Cortex of kidney (tissue), 1 donor: ENCODE measurements at places on chromosomes 7 and 10.

- DNase-seq, result no peak
Observed at GRCh38 chr10:77949167-77949566, 22.6 kb upstream of the DLG5 start.

DNA sequence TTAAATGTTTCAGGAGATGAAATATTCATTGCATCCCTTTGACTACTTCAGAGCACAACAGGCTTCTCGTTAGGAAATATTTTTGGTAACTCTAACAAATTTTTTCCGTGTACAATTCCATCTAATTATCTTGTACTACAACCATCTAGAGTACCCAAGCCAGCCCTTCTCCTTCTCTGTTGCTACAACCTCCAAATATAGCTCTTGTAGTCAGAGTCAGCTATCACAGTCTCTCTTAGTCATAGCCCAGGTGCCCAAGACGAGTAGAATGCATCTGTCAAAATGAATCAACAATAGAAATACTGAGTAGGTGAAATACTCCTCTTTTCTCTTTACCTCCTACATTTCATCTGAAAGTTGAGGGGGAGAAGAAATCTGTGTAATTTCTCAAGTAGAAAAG is 74.0 kb downstream of the INHBA start:
- DNase-seq, result no peak

DNA sequence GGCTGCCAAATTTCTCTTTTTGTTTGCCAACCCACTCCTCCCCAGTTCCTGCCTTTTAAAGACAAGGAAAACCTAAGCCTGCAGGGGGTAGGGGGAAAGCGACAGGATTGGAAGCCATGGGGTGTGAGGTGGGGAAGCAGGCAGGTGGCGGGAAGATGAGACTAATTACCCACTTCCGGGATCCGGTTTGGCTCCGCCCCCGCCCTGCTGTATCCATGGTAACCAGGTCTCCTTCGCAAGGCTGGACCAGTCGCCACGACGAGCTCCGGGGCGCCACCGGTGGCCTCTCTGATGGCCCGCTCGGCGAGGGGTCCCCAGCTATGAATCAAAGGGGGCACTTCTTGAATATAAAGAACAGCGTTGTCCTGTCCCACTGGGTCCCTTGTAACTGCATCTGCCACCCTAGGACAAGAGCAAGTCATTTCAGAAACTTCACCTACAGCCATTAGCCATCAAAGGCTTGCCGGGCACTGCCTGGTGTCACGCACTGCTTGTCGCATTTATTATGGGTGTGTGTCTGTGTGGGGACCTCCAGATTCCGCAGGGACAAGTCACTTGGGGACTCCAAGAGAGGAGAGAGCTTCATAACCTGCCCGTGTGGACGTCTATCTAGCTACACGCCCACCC is 55.4 kb upstream of the LMTK2 start:
- no peak for DNase-seq

DNA sequence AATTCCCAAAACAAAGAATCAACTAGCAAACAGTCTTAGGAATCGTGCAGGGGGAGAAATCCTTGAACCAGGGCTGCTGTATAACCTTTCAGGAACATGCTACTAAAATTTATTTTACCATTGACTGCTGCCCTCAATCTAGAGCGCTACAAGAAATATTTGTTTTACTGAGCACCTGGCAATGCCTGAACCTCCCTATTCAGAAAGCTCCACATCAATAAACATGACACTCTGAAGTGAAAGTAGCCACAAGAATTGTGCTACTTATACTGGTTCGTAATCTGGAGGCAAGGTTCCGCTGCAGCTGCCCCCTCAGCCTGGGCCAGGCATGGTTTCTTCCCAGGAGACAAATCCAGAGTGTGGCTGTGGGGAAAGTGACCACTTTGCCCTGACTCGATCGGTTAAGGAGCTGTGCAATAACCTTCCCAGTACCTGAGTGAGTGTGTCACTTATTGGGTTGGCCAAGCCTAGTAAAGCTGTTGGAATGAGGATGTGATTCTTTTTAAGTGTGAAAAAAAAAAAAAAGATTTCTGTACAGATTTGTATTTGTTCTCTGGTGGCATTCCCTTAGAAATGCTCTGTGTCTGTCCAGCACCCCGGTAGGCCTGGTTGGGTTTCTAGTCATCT is 7.7 kb downstream of the VWA2 start:
- no peak for DNase-seq

GRCh38 chr7:33336820-33337219 is 207.5 kb downstream of the BBS9 start:
- no peak for DNase-seq

DNA sequence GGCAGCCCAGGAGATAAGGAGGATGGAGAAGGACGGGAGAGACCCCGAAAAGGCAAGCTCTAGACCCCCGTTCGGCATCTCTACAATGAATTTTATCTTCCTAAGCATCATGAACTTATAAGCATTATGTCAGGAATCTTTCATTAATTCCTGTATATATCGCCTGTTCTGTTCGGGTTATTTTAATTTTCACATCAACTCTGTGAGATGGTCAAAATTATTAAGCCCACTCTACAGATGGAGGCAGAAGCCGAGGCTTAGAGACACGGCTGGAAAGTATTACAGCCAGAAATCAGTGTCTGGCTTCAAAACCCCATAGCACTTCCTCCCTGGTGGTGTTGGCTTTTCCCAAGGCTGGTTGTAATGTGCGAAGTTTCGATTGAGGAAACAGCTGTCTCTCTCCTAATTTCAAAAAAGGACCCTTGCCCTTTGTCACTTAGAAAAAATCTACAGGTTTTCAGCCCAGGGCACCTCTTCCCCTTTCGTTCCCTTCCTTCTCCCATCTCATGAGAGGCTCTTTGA is 1.5 kb upstream of the GRM8 start:
- DNase-seq, result no peak

GRCh38 chr7:105910172-105910571 is 33.8 kb upstream of the ATXN7L1 start:
- no peak for DNase-seq

GRCh38 chr7:24018331-24018730 is 265.7 kb upstream of the NPY start:
- no peak for DNase-seq

GRCh38 chr10:8405596-8405995 is 351.1 kb downstream of the GATA3 start:
- DNase-seq, result no peak

GRCh38 chr7:114972567-114972966 is 50.7 kb downstream of the MDFIC start:
- no peak for DNase-seq

GRCh38 chr7:97104719-97105238 is 12.7 kb upstream of the SDHAF3 start:
- no peak for DNase-seq

GRCh38 chr10:76916536-76916935 is 721.1 kb downstream of the KCNMA1 start:
- DNase-seq, result no peak

GRCh38 chr7:134826105-134826504 is 46.7 kb downstream of the CALD1 start:
- DNase-seq, result no peak

DNA sequence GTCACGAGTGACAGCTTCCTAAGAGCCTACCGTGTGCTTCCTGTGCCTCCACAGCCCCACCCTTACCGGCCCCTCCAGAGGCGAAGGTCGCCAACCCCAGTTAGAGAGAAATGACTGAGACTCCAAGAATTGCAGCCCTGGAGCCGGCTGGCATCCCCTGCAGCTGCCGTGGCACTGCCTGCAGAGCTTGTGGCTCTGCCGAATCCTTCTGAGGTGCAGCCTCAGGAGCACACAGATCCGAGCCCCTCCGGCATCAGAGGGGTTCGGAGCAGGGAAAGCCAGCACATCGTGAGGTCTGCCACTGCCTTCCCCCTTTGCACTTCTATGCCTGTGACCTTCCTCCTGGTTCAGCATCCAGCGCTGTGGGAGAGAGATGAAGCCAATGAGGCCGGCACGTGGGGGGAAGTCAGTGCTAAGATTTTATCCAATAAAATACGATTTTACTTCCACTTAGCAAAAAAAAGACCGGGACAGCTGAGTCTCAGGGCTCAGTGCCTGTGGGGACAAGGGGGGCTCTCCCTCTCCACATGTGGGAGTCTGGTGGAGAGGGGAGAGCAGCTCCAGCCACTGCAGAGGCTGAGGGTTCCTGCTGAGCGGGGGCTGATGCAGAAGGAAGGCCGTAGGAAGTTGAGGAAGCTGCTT is 80.1 kb downstream of the TCERG1L start:
- DNase-seq, result no peak

GRCh38 chr10:69994262-69994661 is 58.4 kb upstream of the MACROH2A2 start:
- DNase-seq, result no peak

DNA sequence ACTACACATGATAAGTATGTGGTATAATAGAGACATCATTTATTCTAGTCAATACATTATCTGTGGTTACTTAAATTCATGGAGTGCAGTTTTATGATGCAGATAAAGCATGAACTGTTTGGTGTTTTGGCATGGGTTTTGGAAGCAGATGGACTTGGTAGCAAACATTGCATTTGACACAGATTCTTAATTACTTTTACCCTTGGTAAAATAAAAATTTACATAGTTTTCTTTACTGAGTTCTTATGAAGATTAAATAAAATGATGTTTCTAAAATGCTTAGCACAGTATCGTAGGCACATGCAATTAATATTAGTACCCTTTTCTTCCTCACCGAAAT is 92.0 kb downstream of the ABCA13 start:
- no peak for DNase-seq

GRCh38 chr10:77220150-77220549 is 417.5 kb downstream of the KCNMA1 start:
- no peak for DNase-seq

GRCh38 chr7:50446542-50446960 is 3.6 kb downstream of the FIGNL1 start:
- no peak for DNase-seq

DNA sequence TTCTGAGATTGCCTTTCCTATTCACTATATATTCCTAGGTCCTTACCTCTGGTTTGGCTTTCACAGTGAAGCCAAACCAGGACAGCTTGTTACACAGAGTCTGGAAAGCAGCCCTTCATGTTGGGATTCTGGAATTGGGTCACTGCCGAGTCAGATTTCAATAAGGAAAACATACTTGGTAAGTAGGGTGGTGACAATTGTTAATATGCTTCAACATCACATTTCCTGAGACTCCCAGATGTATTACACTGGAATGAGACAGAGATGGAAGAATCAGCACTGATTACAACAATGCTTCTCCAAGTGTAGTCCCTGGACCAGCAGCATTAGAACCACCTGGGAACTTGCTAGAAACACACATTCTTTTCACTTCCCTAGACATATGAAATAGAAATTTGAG is 268.9 kb upstream of the SEMA3C start:
- DNase-seq, result no peak

DNA sequence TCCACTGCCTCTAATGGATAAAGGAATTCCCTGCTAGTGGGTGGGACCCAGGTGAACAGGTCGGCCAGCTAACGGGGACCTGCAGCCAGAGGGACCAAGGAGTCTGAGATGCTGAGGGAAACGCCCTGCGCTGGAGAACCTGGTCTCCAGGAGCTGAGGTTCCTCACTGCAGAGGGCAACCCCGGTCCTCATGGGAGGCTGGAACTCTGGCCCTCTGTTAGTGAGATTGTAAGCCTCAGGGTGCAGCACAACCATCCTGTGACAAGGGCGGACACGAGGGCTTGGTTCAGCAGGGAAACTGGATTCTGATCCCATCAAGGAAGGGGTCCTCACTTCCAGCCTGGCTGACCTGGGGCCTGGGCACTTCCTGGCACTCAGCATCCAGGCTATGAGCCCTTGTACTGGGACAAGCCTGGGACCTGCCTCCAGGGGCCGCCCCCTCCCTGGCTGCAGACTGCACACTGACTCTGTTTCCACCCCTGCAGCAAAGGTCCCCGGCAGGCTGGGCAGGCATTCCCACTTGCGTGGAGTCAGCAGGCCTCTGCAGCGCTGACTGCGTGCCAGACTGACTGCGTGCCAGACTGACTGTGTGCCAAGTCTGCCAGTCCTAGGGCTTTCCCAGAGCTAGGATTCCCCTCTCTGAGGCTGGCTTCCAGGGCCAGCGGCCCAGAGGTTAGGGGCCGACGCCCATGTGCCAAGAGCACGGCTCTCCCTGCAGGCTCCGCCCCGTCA is 143.2 kb downstream of the MAPK8 start:
- no peak for DNase-seq

DNA sequence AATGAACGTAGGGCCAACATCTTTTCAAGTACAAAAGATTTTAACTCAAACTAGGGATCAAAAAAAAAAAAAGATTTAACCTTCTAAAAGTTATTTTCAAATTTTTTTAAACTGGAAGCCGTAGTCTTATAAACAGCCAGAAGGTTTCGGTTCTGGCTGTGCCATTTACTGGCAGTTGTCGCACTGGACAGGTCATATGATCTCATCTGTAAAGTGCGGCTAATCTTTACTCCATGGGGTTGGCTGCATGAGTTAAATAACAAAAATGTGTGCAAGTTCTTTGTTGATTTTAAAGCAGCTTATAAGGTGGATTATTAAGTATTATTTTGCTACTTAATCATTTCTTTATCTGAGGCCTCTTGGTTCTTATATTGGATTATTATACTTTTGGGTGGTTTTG is 36.6 kb downstream of the TRUB1 start:
- no peak for DNase-seq

DNA sequence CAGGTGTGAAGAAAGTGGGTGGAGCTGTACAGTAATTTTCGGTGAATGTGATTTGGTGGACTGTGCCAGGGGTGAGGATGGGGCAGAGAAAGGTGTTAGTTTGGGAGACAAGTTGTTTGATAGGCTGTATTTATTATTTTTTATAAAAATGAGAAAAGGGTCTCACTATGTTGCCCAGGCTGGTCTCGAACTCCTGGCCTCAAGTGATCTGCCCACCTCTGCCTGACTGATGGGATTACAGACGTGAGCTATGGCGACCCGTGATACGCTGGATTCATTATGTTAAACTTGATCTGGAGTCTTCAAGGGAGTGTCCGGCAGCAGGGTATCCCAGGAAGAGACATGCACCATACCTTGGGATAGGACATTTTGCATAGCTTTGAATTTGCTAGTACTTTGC is 1.3 kb downstream of the KAT6B start:
- DNase-seq, result no peak

DNA sequence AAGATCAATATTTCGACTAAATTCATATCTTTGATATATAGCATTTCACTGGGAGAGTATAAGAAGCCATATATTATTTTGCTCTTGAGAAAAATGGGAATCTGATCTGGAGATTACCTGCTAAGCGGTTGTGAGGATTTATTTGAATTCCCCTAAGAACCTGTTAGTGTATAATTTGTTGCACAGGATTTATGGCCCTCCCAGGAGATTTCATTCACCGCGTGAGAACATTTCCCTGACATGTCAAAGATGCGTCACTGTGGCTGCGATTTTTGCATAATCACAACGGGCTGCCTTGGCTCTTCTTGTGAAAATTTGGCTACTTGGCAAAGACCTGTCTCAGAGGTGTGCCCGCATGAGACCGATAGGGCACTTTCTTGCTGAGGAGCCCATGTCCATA is 184.7 kb upstream of the PFKP start:
- no peak for DNase-seq
